ENCODE measurements at places on chromosomes 4 and X.

- no peak for DNase-seq
Observed at GRCh38 chrX:9316096-9316495, 148.8 kb upstream of the TBL1X start.

GRCh38 chr4:150321113-150321512 lies 242.9 kb downstream of the DCLK2 start:
- no peak for DNase-seq

DNA sequence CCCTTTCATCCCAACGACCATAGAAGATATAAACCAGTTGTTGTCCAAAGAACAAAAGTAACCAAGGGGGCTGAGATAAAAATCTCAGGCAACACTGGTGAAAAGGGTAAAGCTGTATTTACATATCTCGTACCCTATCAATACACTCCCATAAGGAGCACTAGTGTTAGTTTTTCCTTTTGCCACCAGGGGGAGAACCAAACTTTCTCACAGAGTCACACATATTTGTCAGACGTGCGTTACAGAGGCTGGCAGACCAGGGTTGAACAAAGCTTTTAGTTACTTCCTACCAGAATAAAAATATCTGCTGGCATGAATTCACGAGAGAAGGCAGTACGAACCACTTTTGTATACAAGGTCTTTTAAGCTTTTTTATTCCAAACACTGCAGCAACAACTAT lies 88.3 kb downstream of the AMELX start:
- peak; percentile 38 for DNase-seq

DNA sequence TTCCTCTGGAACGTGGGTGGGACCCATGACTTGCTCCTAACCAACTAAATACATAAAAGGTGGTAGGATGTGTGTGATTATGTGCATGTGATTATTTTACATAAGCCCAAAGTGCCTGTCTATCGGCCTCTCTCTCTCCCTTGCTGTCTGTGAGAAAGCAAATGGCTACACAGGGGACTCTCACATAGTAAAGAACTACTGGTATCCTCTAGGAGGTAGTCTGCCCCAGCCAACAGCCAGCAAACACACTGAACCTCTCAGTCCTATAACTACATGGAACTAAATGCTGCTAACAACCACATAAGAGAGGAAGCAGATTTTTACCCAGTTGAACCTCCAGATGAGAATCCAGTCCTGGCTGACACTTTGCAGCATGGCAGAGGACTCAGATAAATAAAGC lies 1249.4 kb downstream of the ADGRL3 start:
- DNase-seq, result no peak

DNA sequence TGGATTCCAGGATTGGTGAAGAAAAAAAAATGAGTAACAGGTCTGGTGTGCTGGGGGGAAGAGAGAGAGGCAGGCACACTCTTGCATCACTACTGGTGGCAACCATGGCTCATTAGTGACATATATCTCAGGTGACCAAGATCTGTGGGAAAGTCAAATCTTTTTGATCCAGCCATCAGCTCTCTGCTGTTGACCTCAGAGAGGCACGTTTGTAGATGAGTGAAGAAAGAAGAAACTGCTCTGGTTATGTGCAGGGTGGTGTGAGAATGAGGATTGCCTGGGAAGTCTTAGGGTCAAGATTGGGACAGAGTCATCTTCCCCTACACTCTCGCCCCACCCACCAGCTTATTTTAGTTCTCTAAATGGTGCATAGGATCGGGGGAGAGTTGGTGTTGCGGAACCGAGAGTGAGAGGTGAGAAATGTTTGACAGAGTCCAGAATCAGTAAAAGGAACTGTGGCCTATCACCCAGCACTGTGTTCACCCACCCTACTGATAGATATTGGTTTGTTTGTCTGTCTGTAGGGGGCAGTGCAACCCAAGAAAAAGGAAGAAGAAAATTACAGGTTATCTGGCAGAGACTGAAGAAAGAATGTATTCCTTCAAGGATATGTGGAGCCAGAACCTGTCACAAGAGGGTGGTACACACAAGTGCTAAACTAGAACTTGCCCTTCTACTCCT lies 21.9 kb downstream of the ARMCX6 start:
- DNase-seq, result peak; percentile 48

GRCh38 chr4:42150653-42151567 lies 1.5 kb downstream of the BEND4 start:
- peak; percentile 8 for DNase-seq

DNA sequence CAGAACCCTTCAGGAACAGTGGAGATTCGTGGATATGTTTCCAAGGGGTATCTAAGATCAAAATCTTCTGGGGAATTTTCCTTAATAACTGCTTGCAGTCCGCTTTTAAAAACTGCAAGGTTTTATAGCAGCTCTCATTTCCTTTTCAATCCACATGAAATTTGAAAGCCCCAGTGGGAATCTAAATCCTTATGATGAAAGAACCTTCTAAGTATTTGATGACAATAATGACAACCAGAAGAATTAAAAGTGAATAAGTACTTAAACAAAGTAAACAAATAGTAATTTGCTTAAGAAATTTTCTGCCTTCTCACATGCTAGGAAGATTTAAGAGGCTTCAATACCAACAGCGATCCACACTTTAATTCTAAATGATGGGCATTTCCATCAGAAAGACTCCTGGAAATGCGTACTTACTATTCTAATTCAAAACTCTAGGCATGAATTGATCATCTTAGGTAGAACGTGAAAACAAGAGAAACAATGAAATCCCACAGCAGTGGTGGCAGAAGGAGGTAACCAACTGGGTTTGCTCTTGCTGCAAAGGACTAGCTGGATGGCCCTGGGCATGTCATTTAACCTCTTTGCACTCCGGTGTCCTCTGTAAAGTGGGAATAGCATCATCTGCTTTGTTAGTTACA lies 37.6 kb upstream of the S100G start:
- no peak for DNase-seq

DNA sequence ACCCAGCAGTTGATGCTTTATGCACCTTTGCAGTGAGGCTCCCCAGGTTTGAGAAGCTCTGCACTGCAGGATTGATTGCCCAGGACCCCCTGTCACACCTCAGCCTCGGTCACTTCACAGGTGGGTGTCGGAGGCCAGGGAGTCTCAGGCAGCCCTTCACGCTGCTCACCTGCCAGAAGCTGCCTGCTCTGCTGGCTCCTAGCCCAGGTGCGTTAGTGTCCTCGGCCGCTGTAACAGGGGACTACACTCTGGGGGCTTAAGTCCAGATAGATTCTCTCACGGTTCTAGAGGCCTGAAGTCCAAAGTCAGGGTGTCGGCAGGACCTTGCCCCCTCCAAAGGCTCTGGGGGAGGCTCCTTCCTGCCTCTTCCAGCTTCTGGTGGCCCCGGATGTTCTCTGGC lies 79.9 kb downstream of the CPZ start:
- DNase-seq, result no peak

- no peak for DNase-seq
Observed at GRCh38 chrX:151031391-151031975, 48.3 kb downstream of the HMGB3 start.

Data from mammary epithelial cell (primary cell).